Hypothalamus (tissue), 51 donors: ENCODE measurements at places on chromosomes 2 and 18.

DNA sequence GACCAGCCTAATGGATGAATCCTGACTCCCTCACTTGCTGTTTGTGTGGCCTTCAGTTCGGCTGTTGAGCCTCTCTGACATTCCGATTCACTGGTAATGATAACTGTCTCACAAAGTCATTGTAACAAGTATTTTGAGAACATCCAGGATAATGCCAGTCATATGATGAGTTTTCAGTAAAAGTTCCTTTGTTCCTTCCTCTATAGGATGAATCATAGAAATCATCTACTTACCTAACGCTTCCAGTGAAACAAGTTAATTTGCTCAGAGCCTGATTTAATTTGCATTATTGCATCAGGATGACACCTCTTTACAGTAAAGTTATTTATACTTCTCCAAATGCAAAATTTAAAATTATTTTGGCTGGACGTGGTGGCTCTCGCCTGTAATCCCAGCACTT is 32.0 kb downstream of the RAB31 start:
- no peak for DNase-seq

DNA sequence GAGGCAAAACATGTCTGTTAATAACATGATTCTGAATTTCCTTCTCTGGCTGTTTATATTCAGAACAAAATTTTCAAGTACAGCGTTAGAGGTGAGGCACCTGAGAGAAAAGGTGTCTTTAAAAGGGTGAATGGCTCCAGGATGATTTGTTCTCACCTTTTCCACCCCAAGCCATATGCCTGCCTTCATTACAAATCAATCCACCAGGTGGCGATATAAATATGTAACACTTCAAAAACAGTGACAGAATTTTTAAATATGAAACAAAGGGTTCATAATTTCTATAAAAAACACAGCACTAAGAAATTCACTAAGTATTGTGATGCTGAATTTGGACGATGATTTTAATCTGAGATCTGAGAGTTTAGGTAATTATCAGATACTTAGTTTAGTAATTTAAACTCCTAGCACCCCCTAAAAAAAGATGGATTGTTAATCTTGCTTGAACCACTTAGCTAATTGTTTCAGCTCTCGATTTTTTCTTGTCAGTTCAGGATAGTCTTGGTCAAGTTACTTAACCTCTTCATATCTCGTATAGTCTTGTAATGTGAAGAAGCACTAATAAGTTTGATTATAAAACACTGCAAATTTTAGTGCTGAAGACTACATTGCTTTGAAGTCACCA is 528.8 kb downstream of the CPS1 start:
- no peak for DNase-seq

- DNase-seq = no peak
Observed at GRCh38 chr18:69216321-69216720, 184.4 kb upstream of the DOK6 start.

GRCh38 chr2:188494906-188495305 is 203.2 kb downstream of the GULP1 start:
- DNase-seq = no peak

- DNase-seq = no peak
Observed at GRCh38 chr2:156164091-156164720, 168.3 kb downstream of the NR4A2 start.

DNA sequence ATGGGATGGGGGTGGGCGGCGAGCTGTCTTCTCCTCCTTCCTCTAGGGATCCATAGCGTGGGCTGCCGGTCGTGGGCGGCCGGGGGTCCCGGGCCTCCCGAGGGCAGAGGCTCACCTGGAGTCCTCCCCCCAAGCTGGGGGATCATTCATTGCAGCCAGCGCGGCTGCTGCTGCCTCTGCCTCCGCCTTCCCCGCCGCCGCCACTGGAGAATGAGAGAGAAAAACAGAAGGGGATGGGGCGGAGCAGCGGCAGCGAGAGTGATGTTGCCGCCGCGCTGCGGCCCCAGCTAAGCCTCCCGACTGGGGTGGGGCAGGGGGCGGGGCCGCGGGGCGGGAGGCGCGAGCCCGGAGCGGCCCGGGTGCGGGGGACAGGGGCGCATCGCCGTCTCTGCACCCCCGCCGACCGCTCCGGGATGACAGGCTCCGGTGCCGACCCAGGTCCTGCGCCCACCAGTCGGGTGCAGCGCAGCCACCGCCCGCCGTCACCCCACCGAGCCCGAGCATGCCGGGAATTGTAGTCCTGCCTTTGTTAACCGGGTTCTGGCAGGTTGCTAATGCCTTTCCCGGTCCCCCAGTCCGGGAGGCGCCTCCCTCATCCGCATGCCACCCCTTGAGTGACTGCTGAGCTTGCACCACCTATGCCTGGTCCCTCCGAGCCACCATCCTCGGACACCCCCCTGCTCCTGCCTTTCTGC is at the start of gene KIF3C:
Gene KIF3C (minus strand): TSS at position 225 of the 695 bp plus-strand sequence. CDS start 580 bp downstream, outside the sequence.
- DNase-seq = peak; percentile 61

DNA sequence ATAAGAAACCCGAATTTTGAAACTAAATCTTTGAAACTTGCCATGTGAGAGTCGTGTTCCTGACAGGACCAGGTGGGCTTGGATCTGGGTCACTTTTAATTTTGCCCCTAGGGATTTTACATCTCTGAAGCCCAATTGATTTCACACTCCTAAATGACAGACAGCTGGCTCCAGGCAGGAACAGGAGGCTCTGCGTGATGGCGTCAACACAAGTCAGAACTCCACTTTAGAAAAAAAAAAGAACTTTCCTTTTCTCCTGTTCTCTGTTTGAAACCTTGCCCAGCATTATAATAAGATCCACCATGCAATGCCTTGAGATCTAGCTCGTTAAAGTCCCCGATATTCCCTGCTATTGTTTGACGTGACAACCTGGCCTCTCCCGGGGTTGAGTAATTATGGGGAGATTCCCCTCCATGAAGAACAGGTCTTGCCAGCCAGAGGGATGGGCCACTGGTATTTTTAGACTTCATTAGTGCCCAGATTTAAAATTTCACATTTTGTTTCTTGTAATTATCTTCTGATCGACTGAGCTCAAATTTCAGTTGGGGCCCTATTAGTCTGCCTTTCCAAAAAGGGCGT is 260.3 kb downstream of the KLHL29 start:
- no peak for DNase-seq

DNA sequence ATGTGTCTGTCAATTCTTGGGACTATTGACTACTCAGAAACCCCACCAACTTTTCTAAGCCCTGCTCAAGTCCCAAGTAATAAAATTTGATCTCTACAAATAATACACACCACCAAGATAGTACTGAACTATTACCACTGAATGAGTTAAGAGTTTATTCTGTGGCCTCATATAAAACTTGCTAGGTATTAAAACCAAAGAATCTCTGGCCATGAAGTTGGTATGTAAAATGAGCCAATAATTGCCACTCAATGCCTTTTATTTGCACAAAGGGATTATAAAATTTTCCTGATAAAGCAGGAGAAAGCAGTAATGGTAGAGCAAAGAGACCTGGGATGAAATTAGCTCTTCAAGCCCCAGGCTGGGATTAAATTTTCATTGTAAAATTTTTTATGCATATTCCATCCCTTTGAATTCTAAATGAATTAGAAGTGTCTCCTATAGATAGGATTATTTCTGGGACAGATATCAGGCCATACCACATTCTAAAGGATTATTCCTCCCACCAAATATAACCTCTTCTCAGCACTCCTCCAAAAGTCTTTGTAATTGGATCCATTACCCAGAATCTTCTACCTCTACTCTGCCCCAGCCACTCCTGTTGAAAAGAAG is 450.5 kb upstream of the ACVR2A start:
- DNase-seq = no peak

GRCh38 chr2:68911246-68911645 is 40.0 kb upstream of the BMP10 start:
- DNase-seq = no peak
